ENCODE measurements at places on chromosomes 5 and 9. TPM values are rescaled to one million over a fixed set of nuclear protein-coding genes. Genes with fewer than 3 reads are reported as not detected.

The CCDC69 gene
- total RNA-seq = 1.1 TPM

The C6 gene
- not detected for total RNA-seq

The SPATA31E1 gene
- total RNA-seq = not detected

The PCDHGB1 gene
- 1.6 TPM for total RNA-seq

The TPPP gene
- total RNA-seq = 5.1 TPM

The CDHR2 gene
- total RNA-seq = not detected

The SOHLH1 gene
- 0.27 TPM for total RNA-seq

All from SK-MEL-5 (cell line).